HFFc6 (cell line): ENCODE measurements at places on chromosomes 4 and X. TPM values are rescaled to one million over a fixed set of nuclear protein-coding genes. Genes with fewer than 3 reads are reported as not detected.
A peak's percentile ranks its signal among the peaks of the same experiment; 100 is the strongest.

- DNase-seq: peak; percentile 36
- H3K27me3 ChIP-seq: no peaks in the 10 kb centered on the region
- peak overlapping the region; percentile 11; the same call in 1 of the 2 replicates for H3K4me3 ChIP-seq
Measured at GRCh38 chrX:9416562-9417348, 48.1 kb upstream of the TBL1X start.

GRCh38 chr4:168860827-168861226 lies 149.2 kb downstream of the CBR4 start:
- no peak overlapping the region for H3K4me3 ChIP-seq
- peaks cover 93% of the 10 kb centered on the region for H3K4me1 ChIP-seq
- H3K27ac ChIP-seq: peak overlapping the region; percentile 64; the same call in 1 of the 2 replicates

SLC6A14 gene
- total RNA-seq: not detected in 3 replicates

KLKB1 gene
- total RNA-seq: not detected in 3 replicates

BTK gene
- total RNA-seq: not detected in 3 replicates

- no peak overlapping the region for H3K4me3 ChIP-seq
- DNase-seq: no peak
- H3K4me1 ChIP-seq: peaks cover 4% of the 10 kb centered on the region; the same call in 1 of the 2 replicates
- no peaks in the 10 kb centered on the region for H3K27me3 ChIP-seq
Measured at GRCh38 chrX:24055043-24055356, 244 bp downstream of the EIF2S3 start.

DNA sequence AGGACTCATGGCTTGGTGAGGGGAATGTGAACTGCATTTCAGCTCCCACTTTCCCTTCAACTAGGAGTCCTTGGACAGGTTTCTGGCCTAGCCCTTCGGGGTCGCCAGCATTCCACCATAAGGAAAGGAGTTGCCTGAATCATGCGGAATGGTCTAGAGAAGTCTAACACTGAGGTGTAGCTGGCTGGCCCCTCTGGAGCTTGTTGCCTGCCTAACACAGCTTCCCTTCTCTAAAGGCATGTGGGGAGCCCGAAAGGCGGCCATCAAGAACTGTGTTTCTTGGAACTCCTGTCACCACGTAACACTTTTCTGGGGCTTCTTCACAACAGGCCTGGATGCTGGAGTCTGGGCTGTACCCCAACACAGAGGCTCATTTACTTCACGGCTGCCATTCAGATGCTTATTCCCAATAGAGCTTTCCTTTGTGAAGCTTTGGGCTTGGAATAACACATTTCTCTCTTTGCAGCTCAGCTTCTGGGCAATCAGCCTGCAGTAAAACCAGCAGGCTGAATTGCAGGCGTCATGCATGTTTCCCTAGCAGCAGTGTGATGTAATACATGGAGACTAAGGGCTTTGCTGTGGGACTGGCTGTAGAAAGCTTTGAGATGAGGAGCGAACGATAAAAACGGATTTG lies 5.4 kb downstream of the GABRQ start:
- no peak overlapping the region for H3K4me3 ChIP-seq
- H3K36me3 ChIP-seq: no peaks in the 10 kb centered on the region
- H3K27me3 ChIP-seq: peaks cover 13% of the 10 kb centered on the region
- H3K4me1 ChIP-seq: no peaks in the 10 kb centered on the region
- H3K27ac ChIP-seq: no peak overlapping the region

CCDC149 gene
- 10.1 to 13.6 TPM (median 13.4 TPM) in 3 replicates for total RNA-seq

PAGE1 gene
- 0.34 TPM in 1 of 2 replicates, not detected in the other for total RNA-seq

GRCh38 chrX:2243913-2244460 lies 256.8 kb downstream of the DHRSX start:
- H3K27ac ChIP-seq: no peak overlapping the region
- no peak overlapping the region for H3K4me3 ChIP-seq
- H3K36me3 ChIP-seq: peaks cover 15% of the 10 kb centered on the region
- no peaks in the 10 kb centered on the region; the same call in none of the 2 replicates for H3K27me3 ChIP-seq
- no peak for DNase-seq
- no peaks in the 10 kb centered on the region for H3K4me1 ChIP-seq

DNA sequence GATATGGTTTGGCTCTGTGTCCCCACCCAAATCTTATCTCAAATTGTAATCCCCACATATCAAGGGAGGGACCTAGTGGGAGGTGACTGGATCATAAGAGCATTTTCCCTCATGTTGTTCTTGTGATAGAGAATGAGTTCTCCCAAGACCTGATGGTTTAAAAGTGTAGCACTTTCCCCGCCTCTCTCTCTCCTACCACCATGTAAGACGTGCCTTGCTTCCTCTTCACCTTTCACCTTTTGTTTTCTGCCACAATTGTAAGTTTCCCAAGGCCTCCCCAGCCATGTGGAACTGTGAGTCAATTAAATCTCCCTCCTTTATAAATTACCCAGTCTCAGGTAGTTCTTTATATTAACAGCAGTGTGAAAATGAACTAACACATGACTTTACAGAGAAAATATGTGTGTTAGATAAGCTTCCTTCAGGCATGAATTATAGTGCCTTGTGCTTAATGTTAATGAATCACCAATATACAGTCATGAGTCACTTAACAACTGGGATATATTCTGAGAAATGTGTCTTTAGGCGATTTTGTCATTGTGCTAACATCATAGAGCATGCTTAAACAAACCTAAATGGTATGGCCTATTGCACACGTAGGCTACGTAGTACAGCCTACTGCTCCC lies 37.9 kb downstream of the PDGFC start:
- peak overlapping the region; percentile 95 for H3K27ac ChIP-seq
- H3K4me3 ChIP-seq: peak overlapping the region; percentile 66
- peaks cover 65% of the 10 kb centered on the region for H3K4me1 ChIP-seq
- peaks cover 3% of the 10 kb centered on the region for H3K27me3 ChIP-seq

DNA sequence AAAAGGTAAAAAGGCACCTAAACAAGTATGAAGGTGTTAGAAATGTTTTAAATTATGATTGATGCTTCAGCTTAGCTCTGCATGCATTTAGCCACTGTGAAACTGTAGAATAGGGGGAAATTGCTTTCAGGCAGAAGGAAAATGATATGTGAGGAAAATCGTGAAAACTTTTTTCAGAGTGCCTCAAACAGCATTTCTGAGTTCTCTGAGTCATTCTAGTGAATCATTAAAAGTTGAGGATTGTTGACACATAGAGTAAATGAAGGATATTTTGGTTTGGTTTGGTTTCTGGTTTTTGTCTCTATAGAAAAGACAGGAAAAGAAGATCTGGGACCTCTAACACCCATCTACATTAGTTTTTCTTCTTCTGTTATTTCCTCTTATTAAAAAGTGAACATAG lies 332.5 kb upstream of the TRAM1L1 start:
- no peaks in the 10 kb centered on the region for H3K36me3 ChIP-seq
- H3K27me3 ChIP-seq: no peaks in the 10 kb centered on the region
- no peaks in the 10 kb centered on the region for H3K4me1 ChIP-seq
- H3K4me3 ChIP-seq: no peak overlapping the region
- H3K27ac ChIP-seq: no peak overlapping the region

DNA sequence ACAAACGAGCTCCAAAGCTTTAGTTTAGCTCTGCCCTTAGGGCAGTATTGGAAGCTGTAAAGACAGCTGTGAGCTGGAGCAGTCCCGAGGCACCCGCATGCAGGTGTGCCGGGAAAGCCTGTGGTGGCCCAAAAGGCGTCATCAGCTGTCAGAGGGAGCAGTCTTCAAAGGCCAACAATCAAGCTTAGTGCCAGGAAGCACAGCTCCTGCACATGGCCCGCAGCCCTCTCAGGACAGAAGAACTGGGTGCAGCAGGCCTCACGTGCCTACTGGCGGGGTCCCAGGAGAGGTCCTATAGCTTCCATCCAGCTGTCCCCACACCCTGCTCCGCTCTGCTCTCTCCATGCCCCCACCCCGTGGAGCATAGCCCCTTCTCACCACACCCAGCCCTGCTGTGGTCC lies 92.2 kb upstream of the TRIM2 start:
- H3K27me3 ChIP-seq: peaks cover 20% of the 10 kb centered on the region
- no peaks in the 10 kb centered on the region for H3K36me3 ChIP-seq
- DNase-seq: no peak
- H3K4me1 ChIP-seq: no peaks in the 10 kb centered on the region
- H3K4me3 ChIP-seq: no peak overlapping the region

FHDC1 gene
- 0.28 to 0.57 TPM (median 0.49 TPM) in 3 replicates for total RNA-seq

GRCh38 chr4:124904723-124905388 lies 192.3 kb upstream of the ANKRD50 start:
- H3K36me3 ChIP-seq: no peaks in the 10 kb centered on the region
- H3K27ac ChIP-seq: no peak overlapping the region
- H3K27me3 ChIP-seq: no peaks in the 10 kb centered on the region
- H3K4me3 ChIP-seq: peak overlapping the region; percentile 84; the same call in 1 of the 2 replicates

GRCh38 chrX:104319346-104319745 lies 64.6 kb upstream of the ESX1 start:
- no peak for DNase-seq
- H3K36me3 ChIP-seq: no peaks in the 10 kb centered on the region; the same call in 1 of the 2 replicates
- H3K4me3 ChIP-seq: no peak overlapping the region
- no peaks in the 10 kb centered on the region for H3K27me3 ChIP-seq
- H3K27ac ChIP-seq: no peak overlapping the region
- H3K4me1 ChIP-seq: peaks cover 61% of the 10 kb centered on the region

MGARP gene
- total RNA-seq: 11.2 to 43.1 TPM (median 22.4 TPM) in 3 replicates

- DNase-seq: peak; percentile 59
- H3K4me1 ChIP-seq: peaks cover 78% of the 10 kb centered on the region
- H3K36me3 ChIP-seq: peaks cover 48% of the 10 kb centered on the region
- peak overlapping the region; percentile 79 for H3K4me3 ChIP-seq
- no peaks in the 10 kb centered on the region; the same call in none of the 2 replicates for H3K27me3 ChIP-seq
Measured at GRCh38 chr4:102642631-102643298, 118.0 kb downstream of the MANBA start.

GRCh38 chr4:61545902-61546480 lies 345.9 kb downstream of the ADGRL3 start:
- H3K27ac ChIP-seq: no peak overlapping the region
- H3K4me1 ChIP-seq: no peaks in the 10 kb centered on the region
- no peaks in the 10 kb centered on the region for H3K36me3 ChIP-seq

GRCh38 chrX:81202456-81202819 lies 536 bp downstream of the SH3BGRL start:
- peaks cover 6% of the 10 kb centered on the region for H3K36me3 ChIP-seq
- H3K27me3 ChIP-seq: no peaks in the 10 kb centered on the region; the same call in 1 of the 2 replicates
- peak overlapping the region; percentile 97 for H3K4me3 ChIP-seq
- peak overlapping the region; percentile 96 for H3K27ac ChIP-seq

CYTL1 gene
- total RNA-seq: not detected in 3 replicates

TMEM35A gene
- 2.0 to 3.9 TPM (median 2.8 TPM) in 3 replicates for total RNA-seq

ESX1 gene
- not detected in 2 replicates for total RNA-seq

DNA sequence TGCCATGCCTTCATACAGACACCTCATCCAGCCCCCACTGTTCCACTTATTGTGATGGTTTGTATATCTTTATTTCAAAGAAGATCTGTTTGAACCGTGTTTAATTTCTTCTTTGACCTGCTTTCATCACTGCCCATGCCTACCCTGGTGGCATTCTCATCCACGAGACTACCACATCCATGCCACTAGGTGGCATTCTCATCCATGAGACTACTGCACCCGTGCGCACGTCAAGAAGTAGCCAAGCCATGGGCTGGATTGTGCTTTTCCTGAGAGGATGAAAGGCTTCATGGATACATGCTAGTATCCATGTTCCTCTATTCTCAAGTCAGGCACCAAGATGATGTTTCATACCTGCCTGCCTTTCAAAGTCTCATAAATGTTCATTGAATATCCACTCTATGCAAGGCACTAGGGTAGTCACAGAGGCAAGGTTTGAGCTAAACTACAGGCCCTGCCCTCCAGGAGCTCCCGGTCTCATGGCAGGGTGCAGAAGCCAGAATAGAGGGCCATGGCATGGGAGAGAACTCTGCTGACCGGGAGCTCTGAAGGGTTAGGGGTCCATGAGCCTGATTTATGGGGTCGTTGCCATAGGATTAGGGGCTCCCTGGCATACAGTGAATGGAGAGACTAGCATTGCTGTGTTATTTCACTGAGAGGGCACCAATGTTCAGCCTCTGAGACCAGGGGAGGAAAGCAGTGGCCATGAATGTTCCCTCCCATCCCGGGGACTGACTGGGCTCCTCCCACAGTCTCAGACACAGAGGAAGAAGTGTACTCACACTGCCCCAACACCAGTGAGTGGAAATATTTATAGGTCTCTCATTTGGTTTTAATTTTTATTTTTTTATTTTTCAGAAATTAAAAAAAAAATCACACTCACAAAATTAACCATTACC lies 24.8 kb upstream of the EOLA2 start:
- peak; percentile 28 for DNase-seq
- H3K27me3 ChIP-seq: no peaks in the 10 kb centered on the region
- peaks cover 6% of the 10 kb centered on the region; the same call in 1 of the 2 replicates for H3K4me1 ChIP-seq

FGA gene
- not detected in 3 replicates for total RNA-seq

DNA sequence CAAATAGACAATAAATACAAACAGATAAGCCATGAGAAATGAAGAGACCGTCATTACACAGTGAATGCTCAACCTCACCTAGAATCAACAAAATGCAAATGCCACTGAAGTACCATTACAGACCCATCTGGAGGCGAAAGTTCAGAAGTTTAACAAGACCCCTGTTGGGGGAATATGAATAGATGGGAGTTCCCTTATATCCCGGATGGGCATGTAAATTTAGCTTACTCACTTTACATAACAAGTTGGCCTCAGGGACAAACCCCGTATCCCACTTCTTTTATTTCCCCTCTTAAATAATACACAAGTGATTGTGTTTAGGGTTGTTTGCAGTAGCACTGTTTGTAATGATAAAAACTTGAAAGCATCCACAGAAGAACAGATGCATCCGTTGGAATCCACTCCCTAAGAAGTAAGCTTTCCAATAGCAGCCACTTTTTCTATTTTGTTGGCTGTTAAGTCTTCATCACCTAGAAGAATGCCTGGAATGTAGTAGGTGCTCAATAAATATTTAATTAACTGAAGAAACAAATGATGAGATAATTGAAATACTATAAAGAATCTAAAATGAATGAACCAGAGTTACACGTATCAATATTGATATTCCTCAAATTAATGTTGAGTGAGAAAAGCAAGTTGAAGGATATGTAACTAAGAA lies 1076.3 kb upstream of the TENM3 start:
- no peaks in the 10 kb centered on the region for H3K4me1 ChIP-seq
- no peak for DNase-seq
- H3K36me3 ChIP-seq: no peaks in the 10 kb centered on the region
- no peak overlapping the region for H3K27ac ChIP-seq
- no peaks in the 10 kb centered on the region for H3K27me3 ChIP-seq
- H3K4me3 ChIP-seq: no peak overlapping the region

GRCh38 chr4:94459462-94460161 lies 7.9 kb downstream of the PDLIM5 start:
- H3K27ac ChIP-seq: peak overlapping the region; percentile 51
- H3K36me3 ChIP-seq: peaks cover 62% of the 10 kb centered on the region
- peaks cover 1% of the 10 kb centered on the region; the same call in 1 of the 2 replicates for H3K27me3 ChIP-seq
- H3K4me3 ChIP-seq: no peak overlapping the region
- no peak for DNase-seq
- peaks cover 94% of the 10 kb centered on the region for H3K4me1 ChIP-seq

DNA sequence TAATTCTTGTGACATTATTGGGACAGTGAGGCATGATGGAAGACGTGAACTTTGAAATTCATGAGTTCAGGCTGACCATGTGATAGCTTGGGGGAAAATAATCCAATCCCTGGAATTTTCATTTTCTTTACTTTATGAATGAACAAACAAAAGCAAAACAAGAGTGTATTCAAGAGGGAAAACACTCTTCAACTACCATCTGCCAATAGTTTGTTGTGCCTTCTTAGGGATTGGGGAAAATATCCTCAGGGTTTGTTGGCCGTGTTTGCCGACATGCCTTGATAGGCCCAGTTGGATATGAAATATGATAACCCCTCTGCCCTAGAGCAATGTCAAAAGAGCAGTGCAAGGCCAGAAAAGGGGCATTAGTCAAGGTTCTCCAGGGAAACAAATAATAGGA lies 80.8 kb upstream of the CLNK start:
- H3K4me1 ChIP-seq: peaks cover 25% of the 10 kb centered on the region
- no peak overlapping the region for H3K27ac ChIP-seq
- no peak overlapping the region for H3K4me3 ChIP-seq
- peaks cover 3% of the 10 kb centered on the region; the same call in 1 of the 2 replicates for H3K27me3 ChIP-seq
- H3K36me3 ChIP-seq: no peaks in the 10 kb centered on the region
- DNase-seq: no peak
